ENCODE measurements at places on chromosomes 7 and 10.

DNA sequence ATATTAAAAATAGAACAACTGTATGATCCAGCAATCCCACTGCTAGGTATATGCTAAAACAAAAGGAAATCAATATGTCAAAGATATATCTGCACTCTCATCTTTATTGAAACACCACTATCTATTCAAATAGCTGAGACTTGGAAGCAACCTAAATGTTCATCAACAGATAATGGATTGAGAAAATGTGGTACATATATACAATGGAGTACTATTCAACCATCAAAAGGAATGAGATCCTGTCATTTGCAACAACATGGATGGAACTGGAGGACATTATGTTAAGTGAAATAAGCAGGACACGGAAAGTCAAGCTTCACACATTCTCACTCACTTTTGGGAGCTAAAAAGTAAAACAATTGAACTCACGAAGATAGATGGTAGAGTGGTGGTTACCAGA is 610.1 kb upstream of the SEMA3D start:
- no peak for DNase-seq

DNA sequence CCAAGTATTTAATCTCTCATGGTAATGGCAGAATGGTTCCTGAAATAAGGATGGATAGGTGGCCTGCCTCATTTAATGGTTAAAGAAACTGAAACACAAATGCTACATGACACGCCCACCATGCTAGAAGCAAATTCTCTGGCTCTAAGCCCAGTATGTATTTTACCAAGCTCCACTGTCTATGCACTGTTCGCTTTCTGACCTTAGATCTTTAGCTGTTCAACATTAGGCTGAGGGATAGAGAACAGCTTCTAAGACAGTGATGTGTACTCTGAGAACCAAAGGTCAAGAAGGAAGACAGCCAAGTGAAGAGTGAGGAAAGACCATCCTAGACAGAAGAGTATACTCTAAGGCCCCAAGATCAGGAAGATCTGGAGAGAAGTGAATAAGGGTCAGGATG is 26.6 kb downstream of the FAM3C start:
- no peak for DNase-seq

- no peak for DNase-seq
Observed at GRCh38 chr7:94047956-94048355, 43.8 kb upstream of the BET1 start.

DNA sequence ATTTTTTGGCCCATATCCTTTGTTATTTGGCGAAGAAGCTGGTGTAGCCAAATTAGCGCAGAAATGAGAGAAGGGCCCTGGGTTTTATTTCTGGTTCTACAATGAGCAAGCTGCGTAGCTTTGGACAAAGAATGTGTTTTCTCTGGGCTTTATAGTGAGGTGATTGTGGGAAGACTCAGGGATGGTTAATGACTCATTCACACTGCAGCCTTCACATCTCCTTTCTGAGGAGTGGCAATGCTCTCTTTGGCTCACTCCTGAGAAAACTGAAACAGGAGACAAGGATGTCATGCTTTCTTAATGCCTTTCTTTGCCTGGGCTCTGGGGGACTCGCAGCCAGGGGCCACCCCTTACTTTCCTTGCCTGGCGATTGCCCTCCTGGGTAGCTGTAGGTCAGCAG is 271.0 kb upstream of the PODXL start:
- DNase-seq: no peak

DNA sequence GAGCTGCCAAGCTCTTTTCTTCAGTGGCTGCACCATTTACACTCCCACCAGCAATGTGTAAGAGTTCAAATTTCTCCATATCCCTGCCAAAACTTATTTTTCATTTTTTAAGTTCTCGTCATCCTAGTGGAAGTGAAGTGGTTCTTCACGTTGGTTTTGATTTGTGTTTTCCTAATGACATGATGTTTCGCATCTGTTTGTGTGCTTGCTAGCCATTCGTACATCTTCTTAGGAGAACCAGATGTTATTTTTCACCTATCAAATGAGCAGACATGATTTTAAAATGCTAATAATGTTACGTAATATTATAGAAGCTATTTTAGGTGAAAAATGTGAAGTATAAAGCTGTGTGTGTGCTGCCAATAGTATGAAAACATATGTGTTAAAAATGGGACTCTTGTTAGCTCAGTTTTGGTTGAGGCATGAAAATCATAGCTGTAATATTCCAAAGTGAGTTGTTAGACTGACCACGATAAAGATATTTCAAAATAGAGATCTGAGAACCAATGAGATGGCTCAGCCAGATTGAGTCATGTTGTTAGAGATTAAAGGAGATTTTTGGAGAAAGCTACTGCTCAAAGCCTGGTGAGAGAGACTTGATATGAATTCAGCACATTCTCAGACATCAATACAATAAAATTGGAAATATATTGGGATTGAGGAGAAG is 25.9 kb upstream of the GALNT11 start:
- no peak for DNase-seq

GRCh38 chr10:5595095-5595494 is 70.3 kb downstream of the CALML3 start:
- no peak for DNase-seq

GRCh38 chr10:16440396-16441133 is 3.8 kb downstream of the PTER start:
- no peak for DNase-seq

DNA sequence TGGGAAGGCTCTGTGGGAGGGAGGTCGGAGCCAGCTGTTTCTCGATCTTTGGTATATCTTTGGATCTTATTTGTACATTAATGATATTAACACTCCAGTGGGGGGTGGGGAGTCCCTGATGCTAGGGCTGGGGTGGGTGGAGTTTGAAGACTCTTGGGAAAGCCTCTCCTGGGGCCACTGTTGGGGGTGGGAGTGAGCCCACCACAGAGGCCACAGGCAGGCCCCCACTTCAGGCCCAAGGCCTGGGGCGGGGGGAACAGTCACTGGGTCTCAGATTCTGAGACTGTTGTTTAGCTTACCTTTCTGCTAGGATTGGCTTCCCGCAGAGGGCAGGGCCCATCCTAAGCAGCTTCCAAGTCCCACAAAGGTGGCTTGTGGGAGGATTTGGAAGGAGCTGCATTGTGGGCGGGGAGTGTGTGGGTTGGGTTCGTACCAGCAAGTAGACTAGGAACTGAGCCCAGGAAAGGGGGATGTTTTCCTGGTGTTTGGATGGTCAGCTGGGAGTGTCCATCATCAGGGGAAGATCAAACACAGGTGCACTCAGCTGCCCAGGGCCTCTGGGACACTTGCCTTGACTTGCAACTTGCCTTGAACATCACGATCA is 11.9 kb downstream of the YKT6 start:
- no peak for DNase-seq

GRCh38 chr10:114291076-114291475 is 52.0 kb downstream of the VWA2 start:
- no peak for DNase-seq

DNA sequence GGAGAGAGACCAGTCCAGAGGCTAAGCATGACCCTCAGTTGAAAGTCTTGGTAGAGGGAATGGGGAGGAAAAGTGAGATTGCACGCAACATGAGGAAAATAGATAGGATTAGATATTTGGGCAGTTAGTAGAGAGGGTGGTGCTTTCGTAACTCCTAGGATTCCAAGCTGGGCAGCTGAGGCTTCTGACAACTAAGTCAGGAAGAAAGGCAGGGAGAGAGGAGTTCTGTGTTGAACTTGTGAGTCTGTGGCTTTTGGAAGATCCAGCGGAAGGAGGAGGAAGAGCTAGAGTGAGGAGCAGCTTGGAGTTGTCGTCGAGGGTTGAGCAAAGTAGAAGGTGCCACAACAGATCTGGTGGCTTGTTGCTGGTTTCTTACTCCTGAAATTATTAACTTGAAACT is 21.8 kb downstream of the CUL1 start:
- DNase-seq: no peak

DNA sequence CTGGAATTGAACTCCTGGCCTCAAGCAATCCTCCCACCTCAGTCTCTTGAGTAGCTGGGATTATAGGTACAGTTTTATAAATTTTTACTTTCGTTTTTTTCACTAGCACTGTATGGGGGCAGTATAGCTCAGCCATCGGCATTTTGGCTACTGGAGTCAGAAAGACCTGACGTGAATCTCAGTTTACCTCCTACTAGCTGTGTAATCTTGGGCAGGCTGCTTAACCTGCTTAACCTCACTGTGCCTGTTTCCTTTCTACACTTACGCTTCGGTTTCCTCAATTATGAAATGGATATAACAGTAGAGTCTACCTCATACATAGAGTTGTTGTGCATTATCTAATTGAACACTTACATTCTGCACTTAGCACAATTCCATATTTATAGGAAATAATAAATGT is 16.7 kb downstream of the STN1 start:
- DNase-seq: no peak

GRCh38 chr7:12314199-12314598 is 89.5 kb downstream of the VWDE start:
- DNase-seq: no peak

- peak; percentile 18 for DNase-seq
Observed at GRCh38 chr10:86317949-86318725, 48.5 kb downstream of the GRID1 start.

GRCh38 chr7:142992427-142992826 is 30.3 kb upstream of the KEL start:
- no peak for DNase-seq

DNA sequence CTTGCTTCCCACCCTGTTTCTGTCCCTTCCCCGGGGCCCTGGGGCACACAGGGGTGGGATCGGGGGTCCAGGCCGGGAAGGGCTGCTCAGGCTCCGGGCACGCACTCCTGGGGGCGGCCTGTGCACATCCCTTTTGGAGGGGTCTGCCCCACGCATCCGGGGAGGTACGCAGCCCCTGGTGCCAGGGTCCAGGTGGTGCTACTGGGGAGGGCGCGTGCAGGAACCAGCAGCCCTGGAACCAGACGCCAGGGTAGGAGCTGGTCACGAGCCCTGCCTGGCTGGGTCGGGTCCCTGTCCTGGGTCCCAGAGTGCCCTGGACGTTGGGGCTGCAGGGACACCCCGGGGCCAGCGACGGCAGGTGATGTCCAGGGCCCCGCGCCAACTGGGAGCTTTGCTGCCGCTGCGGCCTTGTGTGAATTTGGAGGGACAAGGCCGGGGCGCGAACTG is 53.4 kb downstream of the GLRX3 start:
- no peak for DNase-seq

Data from hematopoietic multipotent progenitor cell (in vitro differentiated cells).